Kidney (tissue), 22 donors: ENCODE measurements at places on chromosomes 7 and 10.

GRCh38 chr7:85478530-85478929 lies 291.7 kb upstream of the SEMA3D start:
- no peak for DNase-seq

- DNase-seq = no peak
Observed at GRCh38 chr10:124792998-124793352, 1.3 kb upstream of the EEF1AKMT2 start.

DNA sequence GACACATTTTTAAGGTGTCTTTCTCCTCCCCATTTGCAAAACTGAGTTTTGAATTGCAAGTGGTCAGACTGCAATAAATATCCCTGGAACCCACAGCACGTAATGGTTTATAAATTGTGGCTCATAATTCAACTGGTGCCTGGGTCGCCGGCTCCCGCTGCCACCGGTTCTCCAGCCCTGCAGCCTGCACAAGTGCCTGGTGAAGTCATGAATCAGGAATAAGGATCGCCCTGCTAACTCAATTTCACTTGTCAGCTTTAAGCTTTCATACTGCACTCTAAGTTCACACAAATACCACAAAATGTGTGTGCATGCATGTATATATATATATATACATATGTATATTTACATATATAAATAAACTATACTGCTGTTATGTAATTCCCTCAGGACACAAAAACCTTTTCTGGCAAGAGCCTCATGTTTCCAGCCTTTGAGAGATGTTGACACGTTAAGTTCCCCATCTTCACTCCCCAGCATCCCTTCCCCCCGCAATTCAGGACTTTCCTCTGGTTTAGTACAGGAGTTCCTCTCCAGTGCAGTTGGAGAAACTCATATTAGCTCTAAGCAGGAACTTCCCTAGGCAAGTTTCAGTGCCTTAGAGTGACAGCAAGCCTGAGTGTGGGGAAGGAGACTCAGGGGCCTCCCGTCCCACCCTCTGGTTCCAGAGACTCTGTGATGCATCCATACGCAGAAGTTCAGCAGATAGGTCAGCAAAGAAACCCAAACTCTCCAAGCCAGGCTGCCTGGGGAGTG lies 129.2 kb upstream of the UNC5B start:
- peak; percentile 15 for DNase-seq

DNA sequence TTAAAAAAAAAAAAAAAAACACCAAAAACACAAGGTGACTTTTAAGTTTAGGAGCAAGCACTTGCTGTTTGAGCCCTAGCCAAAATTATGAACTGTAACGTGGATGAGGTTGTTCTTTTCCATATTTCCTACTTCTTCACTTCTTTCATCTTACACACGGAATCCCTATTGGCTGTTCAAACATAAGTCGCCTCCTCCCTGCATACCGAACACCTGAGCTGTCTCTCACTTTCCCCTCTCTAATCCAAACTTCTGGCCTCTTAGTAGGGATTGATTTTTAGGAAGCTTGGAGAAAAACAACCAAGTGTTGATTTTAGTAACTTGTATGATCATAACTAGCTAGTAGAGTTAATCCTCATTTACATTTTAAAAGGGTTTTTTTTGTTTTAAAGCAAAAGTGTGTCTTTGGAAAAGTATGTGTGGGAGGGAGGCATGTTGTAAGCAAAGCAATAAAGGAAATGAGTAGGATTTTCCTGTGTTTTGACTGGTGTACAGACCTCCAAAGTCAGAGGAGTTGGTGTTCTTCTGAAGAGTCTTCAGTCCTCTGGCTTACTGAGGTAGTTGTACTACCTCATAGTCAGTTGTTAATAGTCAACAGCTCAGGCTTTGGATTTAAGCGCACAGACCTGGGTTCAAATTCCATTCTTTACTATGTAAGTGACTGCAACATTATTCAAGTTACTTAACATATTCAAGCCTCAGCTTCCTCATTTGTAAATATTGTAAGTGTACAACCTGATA lies 39.3 kb downstream of the RABGEF1 start:
- no peak for DNase-seq
